ENCODE measurements at places on chromosomes 3 and 15.

DNA sequence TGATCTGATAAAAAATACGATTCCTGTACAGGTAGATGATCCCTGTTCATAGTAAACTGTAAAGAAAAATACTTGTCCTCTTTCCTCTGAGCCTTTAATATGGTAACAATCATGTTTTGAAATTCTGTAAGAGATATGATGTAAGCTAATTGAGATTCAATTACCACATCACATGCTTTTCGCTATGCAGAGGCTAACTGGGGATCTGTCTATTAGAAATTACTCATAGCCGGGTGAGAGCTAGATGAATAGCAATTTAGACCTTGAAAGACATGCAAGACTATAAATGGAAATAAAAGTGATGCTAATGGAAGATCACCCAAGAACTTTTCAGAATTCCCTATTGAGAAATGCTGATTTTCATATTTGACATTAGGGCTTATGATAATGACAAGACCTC lies 579.9 kb upstream of the ZNF717 start:
- H3K4me3 ChIP-seq, result no peak overlapping the region
- no peaks in the 10 kb centered on the region for H3K36me3 ChIP-seq
- no peaks in the 10 kb centered on the region for H3K27me3 ChIP-seq
- DNase-seq, result no peak

- H3K27me3 ChIP-seq, result no peaks in the 10 kb centered on the region
- H3K4me3 ChIP-seq, result peak within 1 kb of the TSS; percentile 85
- H3K4me1 ChIP-seq, result no peaks in the 10 kb centered on the region
- peak within 1 kb of the TSS; percentile 87 for H3K27ac ChIP-seq
These were observed at the start of gene RPS27L for GRCh38 chr15:63157118-63157843. Gene RPS27L, minus strand, starts transcription at chr15:63157477. Its CDS starts 72 bp downstream, at chr15:63157405.

- no peaks in the 10 kb centered on the region for H3K4me1 ChIP-seq
- H3K36me3 ChIP-seq, result no peaks in the 10 kb centered on the region
- DNase-seq, result no peak
- H3K27me3 ChIP-seq, result no peaks in the 10 kb centered on the region
These were observed 150.5 kb upstream of the ZNF385D start for GRCh38 chr3:21901484-21901883.

DNA sequence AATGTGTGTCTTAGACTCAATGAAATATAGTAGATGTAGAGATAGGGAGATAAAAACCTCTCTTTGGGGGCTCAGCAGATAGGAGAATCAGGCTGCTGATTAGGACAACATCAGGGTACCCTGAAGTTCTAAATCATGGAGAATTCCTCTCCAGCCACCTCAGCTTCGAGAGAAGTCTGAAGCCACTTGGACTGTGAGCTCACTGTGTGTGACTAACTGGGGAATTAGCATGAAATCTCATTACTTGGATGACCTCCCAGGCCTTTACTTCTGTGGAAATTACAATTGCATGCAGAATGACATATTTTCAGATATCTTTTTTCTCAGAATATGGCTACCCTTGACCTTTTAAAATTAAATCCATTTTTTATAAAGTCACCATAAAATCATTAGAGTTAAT lies 128.0 kb upstream of the MRPL3 start:
- no peak overlapping the region for H3K4me3 ChIP-seq
- H3K36me3 ChIP-seq, result no peaks in the 10 kb centered on the region
- H3K27ac ChIP-seq, result no peak overlapping the region
- no peaks in the 10 kb centered on the region for H3K27me3 ChIP-seq
- no peak for DNase-seq

- H3K27ac ChIP-seq, result no peak overlapping the region
- DNase-seq, result no peak
- H3K36me3 ChIP-seq, result no peaks in the 10 kb centered on the region
- no peaks in the 10 kb centered on the region for H3K27me3 ChIP-seq
These were observed 864.4 kb upstream of the CFAP20DC start for GRCh38 chr3:59914251-59914650.

DNA sequence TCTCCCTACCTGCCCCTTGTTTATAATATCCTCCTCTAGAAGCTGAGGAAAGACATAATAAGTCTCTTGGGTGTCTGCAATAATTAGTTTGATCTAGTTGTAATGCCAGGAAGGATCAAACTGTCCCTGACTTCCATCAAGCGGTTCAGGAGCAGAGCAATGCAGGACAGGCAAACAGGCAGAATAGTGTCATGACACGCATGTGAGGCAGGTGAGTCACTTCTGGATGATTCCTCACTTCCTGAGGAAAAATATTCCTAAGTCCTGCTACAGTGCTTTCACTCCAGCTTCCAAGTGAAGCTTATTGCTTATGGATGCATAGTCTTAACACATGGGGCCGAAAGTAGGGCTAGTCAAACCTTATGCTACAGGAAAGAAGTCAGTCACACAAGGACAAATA lies 85.8 kb downstream of the GREM1 start:
- no peaks in the 10 kb centered on the region for H3K4me1 ChIP-seq
- H3K27me3 ChIP-seq, result no peaks in the 10 kb centered on the region
- H3K4me3 ChIP-seq, result no peak overlapping the region
- no peaks in the 10 kb centered on the region for H3K36me3 ChIP-seq
- DNase-seq, result no peak

GRCh38 chr3:72632129-72632528 lies 216.1 kb downstream of the SHQ1 start:
- H3K27ac ChIP-seq, result no peak overlapping the region
- H3K4me3 ChIP-seq, result no peak overlapping the region
- H3K36me3 ChIP-seq, result no peaks in the 10 kb centered on the region
- no peaks in the 10 kb centered on the region for H3K27me3 ChIP-seq

GRCh38 chr15:92425578-92426225 lies 32.0 kb downstream of the ST8SIA2 start:
- no peak overlapping the region for H3K27ac ChIP-seq
- no peaks in the 10 kb centered on the region for H3K4me1 ChIP-seq
- H3K27me3 ChIP-seq, result no peaks in the 10 kb centered on the region
- H3K36me3 ChIP-seq, result no peaks in the 10 kb centered on the region

GRCh38 chr15:66720206-66721010 lies 18.4 kb downstream of the SMAD6 start:
- H3K27me3 ChIP-seq, result no peaks in the 10 kb centered on the region
- H3K4me3 ChIP-seq, result no peak overlapping the region
- no peaks in the 10 kb centered on the region for H3K36me3 ChIP-seq
- H3K4me1 ChIP-seq, result no peaks in the 10 kb centered on the region
- no peak for DNase-seq

- no peak overlapping the region for H3K4me3 ChIP-seq
- H3K36me3 ChIP-seq, result no peaks in the 10 kb centered on the region
- no peak overlapping the region for H3K27ac ChIP-seq
- DNase-seq, result peak; percentile 55
- no peaks in the 10 kb centered on the region for H3K27me3 ChIP-seq
- H3K4me1 ChIP-seq, result peaks cover 94% of the 10 kb centered on the region
These were observed 16.0 kb downstream of the SIAH2 start for GRCh38 chr3:150746791-150747590.

- H3K27me3 ChIP-seq, result no peaks in the 10 kb centered on the region
- no peak overlapping the region for H3K4me3 ChIP-seq
- no peaks in the 10 kb centered on the region for H3K36me3 ChIP-seq
- H3K4me1 ChIP-seq, result no peaks in the 10 kb centered on the region
- no peak for DNase-seq
These were observed 67.8 kb downstream of the ITGA11 start for GRCh38 chr15:68364028-68364659.

GRCh38 chr15:63551400-63551799 lies 45.8 kb upstream of the FBXL22 start:
- H3K36me3 ChIP-seq, result no peaks in the 10 kb centered on the region
- H3K4me1 ChIP-seq, result peaks cover 13% of the 10 kb centered on the region
- DNase-seq, result no peak
- no peak overlapping the region for H3K27ac ChIP-seq
- no peak overlapping the region for H3K4me3 ChIP-seq

- no peaks in the 10 kb centered on the region for H3K36me3 ChIP-seq
- H3K4me3 ChIP-seq, result no peak overlapping the region
- no peak for DNase-seq
- no peaks in the 10 kb centered on the region for H3K27me3 ChIP-seq
- no peaks in the 10 kb centered on the region for H3K4me1 ChIP-seq
These were observed 313.4 kb upstream of the DNAJC19 start for GRCh38 chr3:181302960-181303359.

GRCh38 chr3:108119398-108120104 lies 28.7 kb upstream of the CD47 start:
- H3K4me1 ChIP-seq, result no peaks in the 10 kb centered on the region
- DNase-seq, result no peak
- H3K27ac ChIP-seq, result no peak overlapping the region
- no peaks in the 10 kb centered on the region for H3K36me3 ChIP-seq
- no peak overlapping the region for H3K4me3 ChIP-seq

DNA sequence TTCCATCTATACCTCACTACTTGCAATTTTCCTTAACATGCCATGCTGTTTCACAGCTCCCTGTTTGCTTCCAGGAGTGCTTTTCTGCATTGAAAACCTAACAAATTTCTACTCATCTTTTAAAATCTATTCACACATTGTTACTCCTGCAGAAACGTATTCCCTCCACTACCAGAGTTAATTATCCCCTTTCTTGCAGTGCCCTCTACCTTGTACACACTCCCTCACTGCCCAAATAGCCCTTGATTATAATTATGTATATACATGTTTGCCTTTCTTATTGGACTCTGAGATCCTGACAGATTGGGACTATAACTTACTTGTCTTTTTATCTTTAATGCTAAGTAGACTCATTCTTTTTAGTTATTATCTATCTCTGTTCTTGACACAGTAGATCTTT lies 325.0 kb downstream of the OXSM start:
- H3K4me1 ChIP-seq, result no peaks in the 10 kb centered on the region
- H3K4me3 ChIP-seq, result no peak overlapping the region

DNA sequence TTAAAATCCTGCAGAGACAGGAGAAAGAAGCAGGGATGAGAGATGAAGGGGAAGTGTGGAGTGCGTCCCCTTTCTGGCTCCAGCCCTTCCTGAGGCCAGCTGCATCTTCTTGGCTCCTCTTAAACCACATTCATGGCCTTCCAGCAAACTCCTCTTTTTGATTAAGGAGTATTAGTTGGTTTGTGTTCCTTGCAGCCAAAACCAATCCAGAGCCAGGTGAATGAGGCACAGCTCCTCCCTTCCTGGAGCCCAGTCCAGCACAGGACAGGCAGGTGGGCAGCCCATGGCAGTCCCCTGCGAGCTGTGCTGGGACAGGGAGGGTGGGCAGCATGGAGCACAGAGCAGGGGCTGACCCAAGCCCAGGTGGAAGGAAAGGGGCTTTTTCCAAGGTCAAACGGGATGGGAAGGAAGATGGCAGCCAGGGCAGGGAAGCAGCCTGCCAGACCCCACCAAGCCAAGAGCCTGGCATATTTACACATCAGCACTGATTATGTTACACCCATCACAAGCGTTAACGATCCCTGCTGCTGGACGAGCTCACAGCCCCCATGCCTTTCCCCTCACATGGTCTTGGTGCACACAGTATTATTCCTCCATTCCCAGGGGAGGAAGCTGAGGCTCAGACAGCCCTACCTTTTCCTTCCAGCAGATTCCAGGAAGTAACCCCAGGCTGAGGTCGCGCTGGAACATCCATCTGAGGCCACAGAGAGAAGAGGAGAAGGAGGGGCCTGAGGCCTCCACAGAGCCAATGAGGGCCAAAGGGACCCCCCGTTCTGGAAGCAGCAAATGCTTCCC lies 175.6 kb downstream of the SMAD6 start:
- H3K4me1 ChIP-seq, result no peaks in the 10 kb centered on the region
- no peak overlapping the region for H3K4me3 ChIP-seq
- DNase-seq, result peak; percentile 29
- no peaks in the 10 kb centered on the region for H3K36me3 ChIP-seq
- H3K27me3 ChIP-seq, result no peaks in the 10 kb centered on the region
- H3K27ac ChIP-seq, result no peak overlapping the region

- no peak overlapping the region for H3K4me3 ChIP-seq
- no peaks in the 10 kb centered on the region for H3K27me3 ChIP-seq
- DNase-seq, result peak; percentile 61
- no peaks in the 10 kb centered on the region for H3K36me3 ChIP-seq
- no peak overlapping the region for H3K27ac ChIP-seq
- no peaks in the 10 kb centered on the region for H3K4me1 ChIP-seq
These were observed 54.8 kb downstream of the ZBTB20 start for GRCh38 chr3:115092220-115092791.

GRCh38 chr3:172030181-172030580 lies 9.2 kb upstream of the FNDC3B start:
- DNase-seq, result no peak
- H3K36me3 ChIP-seq, result no peaks in the 10 kb centered on the region
- H3K4me3 ChIP-seq, result no peak overlapping the region
- no peaks in the 10 kb centered on the region for H3K27me3 ChIP-seq
- no peak overlapping the region for H3K27ac ChIP-seq

DNA sequence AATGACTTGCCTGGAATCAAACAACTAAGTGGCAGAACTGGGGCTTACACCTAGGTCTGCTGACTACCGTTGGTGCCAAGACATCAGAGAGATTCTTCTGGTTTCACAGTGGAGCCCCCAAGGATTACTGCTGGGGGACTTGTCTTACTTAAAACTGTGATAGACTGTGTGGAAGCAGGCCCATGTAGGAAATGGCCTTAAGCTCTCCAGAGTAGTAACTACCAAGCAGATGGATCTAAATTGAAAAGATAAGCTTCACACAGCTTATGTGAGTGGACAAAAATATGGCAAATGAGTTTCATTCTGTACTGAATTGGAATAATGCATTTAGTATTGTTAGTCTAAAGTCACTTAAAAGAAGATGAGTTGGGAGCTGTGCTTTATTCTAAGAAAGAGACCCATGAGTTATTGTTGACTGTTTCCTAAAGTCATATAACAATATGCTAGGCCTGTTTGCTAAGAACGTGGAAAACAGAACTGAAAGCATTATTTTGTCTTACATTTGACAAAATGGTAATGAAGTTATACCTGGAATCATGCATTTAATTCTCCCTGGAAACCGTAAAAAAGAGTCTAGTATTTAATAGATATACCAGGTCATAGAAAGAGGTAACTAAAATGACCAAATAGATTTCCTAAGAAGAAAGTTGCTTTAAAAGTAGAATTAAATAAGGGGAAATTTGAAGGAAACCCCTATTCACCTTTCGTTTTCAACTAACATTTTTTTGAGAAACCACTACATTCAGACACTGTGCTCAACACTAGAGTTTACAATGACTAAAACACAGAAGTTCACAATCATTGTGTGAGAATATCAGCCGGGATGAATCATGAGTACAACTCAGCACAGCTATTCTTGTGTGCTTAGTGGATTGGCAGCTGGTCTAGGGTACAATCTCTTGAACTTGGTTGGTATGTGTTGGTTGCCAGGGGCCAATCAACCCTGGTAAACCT lies 13.0 kb upstream of the MAPK6 start:
- no peaks in the 10 kb centered on the region for H3K36me3 ChIP-seq
- no peak for DNase-seq
- no peaks in the 10 kb centered on the region for H3K27me3 ChIP-seq
- H3K4me1 ChIP-seq, result no peaks in the 10 kb centered on the region

- no peak overlapping the region for H3K27ac ChIP-seq
- no peaks in the 10 kb centered on the region for H3K36me3 ChIP-seq
- H3K27me3 ChIP-seq, result no peaks in the 10 kb centered on the region
- no peak for DNase-seq
These were observed 22.4 kb upstream of the MEIS2 start for GRCh38 chr15:37122703-37123102.
